ENCODE measurements at places on chromosomes 4 and X.

GRCh38 chrX:39409246-39409917 is 608.1 kb downstream of the MID1IP1 start:
- DNase-seq: peak; percentile 20

DNA sequence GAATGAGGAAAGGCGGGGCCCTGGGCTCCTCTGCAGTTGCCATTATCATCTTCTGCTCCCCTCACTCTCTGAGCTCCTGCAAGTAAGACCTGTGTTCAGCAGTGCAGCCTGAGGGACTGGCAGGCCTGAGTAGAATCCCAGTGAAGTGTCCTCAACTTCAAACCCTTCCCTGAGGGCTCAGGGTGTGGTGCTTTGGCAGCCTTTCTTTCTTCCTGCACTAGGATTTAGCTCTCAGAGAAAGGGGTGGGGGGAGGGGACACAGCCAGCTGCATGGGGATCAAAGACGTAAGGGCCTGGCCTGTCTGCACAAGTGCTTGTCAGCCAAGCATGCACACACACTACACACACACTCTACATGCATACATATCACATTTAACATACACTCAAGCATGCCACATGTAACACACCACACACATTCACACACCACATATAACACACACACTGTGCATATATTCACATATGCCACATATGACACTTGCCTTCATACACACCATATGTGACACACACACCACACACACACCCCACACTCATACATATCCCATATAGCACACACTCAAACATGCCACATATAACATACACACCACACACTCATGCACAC is 223.4 kb upstream of the RPL34 start:
- no peak for DNase-seq

- DNase-seq: no peak
Measured at GRCh38 chrX:130299279-130300009, 30.7 kb upstream of the ZNF280C start.

DNA sequence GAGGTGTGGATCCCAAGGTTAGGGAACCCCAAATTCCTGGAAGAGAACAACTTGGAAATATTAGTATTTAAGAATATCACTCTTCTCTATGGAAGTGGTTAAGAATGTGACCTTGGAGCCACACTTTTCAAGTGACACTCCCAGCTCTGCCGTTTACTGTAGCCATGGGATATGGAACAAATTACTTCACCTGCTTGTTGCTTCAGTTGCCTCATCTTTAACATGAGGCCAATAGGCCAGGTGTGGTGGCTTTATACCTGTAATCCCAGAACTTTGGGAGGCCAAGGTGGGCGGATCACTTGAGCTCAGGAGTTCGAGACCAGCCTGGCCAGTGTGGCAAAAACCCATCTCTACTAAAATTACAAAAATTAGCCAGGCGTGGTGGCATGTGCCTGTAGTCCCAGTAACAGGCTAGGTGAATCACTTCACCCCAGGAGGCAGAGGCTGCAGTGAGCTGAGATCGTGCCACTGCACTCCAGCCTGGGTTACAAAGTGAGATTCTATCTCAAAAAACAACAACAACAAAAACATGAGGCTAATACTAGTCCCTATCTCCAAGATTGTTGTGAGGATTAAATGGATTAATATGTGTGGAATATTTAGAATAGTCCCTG is 13.0 kb downstream of the IL13RA1 start:
- DNase-seq: no peak

- peak; percentile 89 for DNase-seq
Measured at GRCh38 chr4:159239629-159240028, 136.8 kb downstream of the RAPGEF2 start.
